ENCODE measurements at places on chromosomes 7 and 10.

DNA sequence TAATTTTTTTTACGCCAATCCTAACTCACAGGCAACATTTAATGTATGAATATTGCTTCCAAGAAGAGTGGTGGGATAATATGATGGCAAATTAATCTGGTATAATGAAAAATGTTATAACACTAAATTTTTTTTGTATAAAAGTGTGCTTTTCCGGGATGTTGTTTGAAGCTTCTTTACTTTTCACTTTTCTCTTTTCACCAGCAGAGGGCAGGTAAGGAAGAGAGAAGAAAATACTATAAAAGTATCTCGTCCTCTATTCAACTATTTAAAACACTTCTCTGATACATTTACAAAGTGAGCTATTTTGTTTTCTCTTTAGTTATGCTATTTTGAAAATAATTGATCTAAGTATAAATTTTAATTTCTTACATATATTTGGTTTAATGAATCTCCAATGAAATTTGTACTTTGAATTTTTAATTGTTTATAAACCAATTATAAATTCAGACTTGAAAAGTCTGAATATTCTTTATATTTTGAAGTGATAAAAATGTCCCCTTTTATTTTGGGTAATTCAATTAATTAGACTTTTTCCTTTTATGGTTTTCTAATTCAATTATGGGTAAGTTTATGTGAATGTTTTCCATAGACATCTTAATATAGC is 20.7 kb upstream of the CFTR start:
- no peak for DNase-seq

GRCh38 chr10:7135188-7135587 is 275.6 kb downstream of the SFMBT2 start:
- no peak for DNase-seq

DNA sequence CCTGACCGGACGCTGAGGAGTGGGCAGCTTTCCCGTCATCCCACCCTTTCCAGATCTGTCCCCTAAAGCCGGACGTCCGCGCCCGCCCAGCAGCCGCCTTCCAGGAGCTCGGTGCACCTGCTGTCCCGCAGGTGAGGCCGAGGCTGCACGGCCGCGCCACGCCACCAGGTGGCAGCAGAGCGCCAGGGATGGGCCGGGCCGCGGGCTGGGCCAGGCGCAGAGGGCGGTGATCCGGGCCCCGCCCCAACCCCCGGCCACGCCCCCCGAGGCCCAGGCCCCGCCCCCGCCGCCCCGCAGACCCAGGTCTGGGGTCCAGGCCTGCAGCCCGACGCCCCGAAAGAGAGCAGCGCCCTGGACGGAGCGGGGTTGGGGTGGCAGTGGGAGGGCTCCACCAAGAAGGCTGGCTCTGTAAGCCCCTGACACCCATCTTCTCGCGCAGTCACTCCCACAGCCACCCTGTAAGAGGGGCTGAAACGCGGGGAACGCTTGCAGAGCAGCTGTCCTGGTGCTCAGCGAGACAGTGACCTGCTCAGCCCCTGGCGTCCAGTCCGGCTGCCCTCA is 32.2 kb downstream of the FOXL3 start:
- peak; percentile 53 for DNase-seq

- DNase-seq = no peak
Measured at GRCh38 chr10:132407846-132408278, 10.9 kb downstream of the PWWP2B start.

DNA sequence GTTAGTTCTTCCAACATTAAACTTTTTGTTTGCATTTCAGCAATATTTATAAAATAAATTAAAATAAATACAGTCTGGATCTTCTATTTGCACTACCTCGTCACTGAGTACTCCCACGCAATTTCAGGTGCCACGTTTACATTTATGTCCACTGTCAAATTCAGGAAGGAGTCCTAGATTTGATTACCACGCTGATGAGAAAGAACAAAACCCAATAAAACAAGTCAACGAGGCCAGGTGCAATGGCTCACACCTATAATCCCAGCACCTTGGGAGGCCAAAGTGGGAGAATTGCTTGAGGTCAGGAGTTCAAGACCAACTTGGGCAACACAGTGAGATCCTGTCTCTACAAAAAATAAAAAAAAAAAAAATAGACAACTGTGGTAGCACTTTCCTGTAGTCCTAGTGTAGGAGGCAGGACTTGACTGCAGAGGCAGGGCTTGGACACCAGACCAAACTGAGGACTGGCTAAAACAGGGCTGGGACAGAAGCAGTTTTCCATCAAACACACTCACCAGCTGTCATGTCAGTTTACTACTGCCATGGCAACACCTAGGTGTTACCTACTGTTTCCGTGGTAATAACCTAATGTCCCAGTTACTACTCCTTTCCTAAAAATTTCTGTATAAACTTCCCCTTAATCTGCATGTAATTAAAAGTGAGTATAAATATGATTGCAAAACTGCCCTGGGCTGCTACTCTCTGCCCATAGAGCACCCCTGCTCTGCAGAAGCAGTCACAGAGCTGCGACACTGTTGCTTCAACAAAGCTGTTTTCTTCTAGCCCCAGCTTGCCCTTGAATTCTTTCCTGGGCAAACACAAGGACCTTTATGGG is 341.7 kb downstream of the PARD3 start:
- no peak for DNase-seq

DNA sequence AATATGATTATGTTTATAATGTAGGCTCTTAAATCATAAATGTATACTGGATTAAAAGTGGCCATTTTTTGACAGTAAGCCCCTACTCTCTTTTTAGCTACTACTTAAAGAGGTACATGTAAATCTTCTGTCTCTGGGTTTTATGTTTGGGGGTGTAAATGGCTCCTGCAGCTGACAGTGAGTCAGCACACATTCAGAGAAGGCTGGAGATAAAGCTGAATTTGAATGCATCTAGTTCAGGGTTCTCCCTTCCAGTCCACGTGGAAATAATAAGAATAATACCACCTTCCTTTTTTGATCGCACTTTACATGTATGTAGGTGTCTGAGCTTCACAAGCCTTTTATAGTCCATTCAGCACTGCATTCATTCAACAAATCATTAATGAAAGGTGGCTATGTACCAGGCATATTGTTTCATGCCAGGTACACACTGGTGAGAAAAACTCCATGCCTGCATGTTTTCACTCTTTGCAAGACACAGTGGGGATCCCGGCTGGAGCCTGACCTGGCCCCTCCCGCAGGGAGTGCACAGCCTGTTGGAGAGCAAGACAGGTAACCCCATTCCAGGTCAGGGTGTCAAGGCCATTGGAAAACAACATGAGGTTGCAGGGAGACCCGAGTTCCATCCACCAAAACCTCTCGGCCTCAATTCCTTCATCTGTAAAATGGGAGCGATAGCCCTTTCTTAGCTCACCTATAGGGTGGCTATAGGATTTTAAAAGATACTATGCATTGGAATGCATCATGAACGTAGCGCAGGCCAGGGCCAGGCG is 107.5 kb upstream of the ANLN start:
- no peak for DNase-seq

GRCh38 chr7:143422033-143422432 is 13.4 kb upstream of the EPHA1 start:
- DNase-seq = no peak

DNA sequence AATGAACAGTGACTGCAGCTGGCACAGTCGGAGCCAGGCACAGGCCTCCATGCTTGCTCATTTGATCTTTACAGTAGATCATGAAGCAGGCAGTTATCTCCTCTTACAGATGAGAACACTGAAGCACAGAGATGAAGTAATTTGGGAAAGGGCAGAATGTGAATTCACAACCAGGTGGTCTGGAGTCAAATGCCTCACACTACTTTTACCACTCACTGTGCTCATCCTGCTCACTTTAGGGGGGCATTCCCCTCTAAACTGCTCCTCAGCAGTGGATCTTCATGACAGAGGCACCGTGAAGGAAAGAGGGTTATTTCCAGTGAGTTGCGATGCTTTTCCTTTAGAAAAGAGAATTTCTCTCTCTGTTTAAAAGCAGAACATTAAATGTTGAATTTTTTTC is 15.1 kb downstream of the SNX10 start:
- no peak for DNase-seq

DNA sequence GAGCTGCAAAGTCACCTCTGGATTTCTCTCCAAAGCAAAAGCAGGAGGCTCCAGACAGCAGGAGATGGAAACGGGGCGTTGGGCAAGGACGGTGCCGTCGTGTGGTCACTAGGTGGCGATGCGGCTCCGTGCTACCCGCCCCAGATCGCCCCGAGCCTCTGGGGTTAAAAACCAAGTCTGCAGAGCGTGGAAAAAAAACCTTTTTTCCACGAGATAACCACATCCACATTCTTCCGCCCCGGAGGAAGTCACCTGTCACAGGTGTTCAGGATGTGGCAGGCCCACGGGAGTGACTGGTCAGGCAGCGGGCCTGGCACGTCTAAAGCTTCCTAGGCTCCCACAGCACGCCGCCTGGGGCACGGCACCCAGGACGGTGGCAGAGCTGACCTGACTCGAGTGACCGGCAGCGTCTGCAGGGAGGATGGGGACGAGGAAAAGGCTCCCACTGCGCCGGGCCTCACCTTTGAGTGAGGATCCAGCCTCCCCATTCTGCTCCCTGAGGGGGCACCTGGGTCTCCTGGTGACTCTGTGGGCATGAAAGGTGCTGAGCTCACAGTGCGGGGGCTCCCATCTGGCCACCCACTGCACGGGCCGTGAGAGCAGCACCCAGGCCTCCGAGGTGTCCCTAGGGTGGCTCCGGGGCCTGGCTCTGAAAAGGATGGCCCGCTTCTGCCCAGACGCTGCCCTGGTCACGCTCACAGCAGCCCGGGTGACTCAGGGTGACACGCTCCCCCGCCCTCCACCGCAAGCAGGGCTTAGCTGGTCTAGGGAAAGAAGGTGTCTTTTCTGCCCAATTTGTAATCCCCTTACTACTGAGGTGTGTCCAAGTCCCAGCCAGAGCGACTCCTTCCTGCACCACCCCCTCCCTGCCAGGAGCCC is 71.3 kb upstream of the TNRC18 start:
- DNase-seq = peak; percentile 60

DNA sequence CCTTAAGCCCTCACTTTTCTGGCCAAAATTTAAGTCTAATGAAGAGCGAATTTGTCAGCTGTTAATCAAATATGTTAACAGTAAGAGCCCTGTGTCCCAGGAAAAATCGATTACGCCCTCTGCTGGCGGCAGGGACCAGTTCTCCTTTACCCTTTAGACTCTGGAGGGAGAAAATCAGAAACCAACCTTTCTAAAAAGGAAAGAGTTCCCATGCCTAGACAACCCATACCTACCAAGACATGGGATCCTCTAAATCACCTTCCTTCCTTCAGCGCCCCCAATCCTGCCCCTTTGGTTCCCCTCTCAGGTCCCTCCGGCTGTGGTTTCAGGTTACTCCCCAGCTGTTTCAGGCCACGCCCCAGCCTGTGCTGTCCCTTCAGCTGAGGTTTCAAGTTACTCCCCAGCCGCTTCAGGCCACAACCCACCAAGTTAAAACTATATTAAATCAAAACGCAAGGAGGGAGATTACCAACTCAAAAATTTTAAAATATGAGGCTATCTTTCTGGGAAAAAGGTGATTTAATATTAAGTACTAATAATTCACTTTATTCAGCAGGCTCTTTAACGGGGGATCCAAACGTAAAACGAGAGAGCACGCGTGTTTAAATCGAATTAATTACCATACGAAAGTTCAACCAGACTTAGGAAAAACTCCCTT is 1.4 kb upstream of the AKR1B15 start:
- DNase-seq = peak; percentile 54

DNA sequence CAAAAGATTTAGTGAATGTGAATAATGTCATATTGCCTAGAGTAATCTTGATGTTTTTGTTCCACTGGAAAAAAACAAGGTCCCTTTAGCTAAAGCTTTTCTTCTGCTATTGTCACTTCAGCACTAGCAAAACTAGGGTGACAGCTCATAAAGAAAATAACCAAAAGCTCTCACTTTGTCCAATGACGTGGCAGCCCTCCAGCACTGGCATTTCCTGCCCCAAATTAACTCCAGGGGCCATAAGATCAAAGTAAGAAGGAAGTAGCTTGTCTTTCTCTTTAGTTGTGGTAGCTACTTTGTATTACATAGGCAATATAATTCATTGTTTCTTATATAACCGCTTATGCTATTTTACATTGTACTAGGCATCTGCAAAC is 47.3 kb downstream of the LRRN3 start:
- peak; percentile 9 for DNase-seq

GRCh38 chr10:119237722-119238436 is 30.5 kb downstream of the GRK5 start:
- no peak for DNase-seq
